Common myeloid progenitor, CD34-positive (primary cell): ENCODE measurements at places on chromosomes 3 and 15.

DNA sequence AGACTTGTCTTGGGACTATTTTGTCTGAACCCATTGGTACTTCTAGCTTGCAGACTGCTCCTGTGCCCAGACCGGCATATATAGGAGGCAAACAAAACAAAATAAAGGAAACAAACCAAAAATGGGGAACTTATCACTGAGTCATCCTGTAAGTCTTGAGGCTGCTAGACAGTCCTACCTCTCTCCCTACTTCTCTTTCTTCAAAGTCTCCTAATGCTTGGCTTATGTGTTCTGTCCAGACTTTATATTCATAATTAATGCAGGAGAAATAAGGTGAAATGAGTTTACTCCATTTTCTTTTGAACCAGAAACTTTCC is 266.2 kb downstream of the ZNF385D start:
- DNase-seq, result peak; percentile 22

DNA sequence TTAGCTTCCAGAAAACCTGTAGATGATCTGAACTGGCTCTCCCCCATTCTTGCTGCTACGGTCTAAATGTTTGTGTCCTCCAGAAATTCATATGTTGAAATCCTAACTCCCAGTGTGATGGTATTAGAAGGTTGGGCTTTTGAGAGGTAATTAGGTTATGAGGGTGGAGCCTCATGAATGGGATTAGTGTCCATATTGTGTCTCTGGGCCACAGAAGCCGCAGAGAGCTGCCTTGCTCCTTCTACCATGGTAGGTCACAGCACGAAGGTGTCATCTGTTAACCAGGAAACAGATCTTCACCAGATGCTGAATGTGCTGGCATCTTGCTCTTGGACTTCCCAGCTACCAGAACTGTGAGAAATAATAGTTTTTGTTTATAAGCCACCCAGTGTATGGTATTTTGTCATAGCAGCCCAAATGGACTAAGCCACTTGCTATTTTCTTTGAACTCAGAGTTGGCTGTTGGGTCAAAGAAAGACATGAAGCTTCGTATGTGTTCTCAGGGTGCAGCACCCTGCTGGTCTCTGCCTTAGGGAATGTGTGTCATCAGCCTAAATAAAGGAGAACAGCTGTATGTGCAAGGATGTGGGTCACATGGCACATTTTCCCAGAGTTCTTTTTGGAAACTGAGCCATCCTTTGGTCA is 317.5 kb upstream of the SLCO3A1 start:
- DNase-seq, result no peak

DNA sequence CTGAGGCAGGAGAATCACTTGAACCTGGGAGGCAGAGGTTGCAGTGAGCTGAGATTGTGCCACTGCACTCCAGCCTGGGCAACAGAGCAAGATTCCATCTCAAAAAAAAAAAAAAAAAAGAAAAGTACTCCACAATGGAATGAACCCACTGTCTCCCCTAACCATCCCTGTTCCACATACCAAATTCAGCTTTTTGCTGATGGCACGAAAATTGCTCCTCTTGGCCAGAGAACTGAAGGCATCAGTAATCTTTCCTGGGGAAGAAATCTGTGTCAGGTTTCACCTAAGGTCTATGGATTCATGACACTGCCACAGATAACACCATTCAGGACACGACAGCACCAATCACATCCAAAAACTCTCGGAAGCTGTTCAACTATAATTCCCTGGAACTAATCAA is 6.9 kb upstream of the PRC1 start:
- DNase-seq, result no peak

DNA sequence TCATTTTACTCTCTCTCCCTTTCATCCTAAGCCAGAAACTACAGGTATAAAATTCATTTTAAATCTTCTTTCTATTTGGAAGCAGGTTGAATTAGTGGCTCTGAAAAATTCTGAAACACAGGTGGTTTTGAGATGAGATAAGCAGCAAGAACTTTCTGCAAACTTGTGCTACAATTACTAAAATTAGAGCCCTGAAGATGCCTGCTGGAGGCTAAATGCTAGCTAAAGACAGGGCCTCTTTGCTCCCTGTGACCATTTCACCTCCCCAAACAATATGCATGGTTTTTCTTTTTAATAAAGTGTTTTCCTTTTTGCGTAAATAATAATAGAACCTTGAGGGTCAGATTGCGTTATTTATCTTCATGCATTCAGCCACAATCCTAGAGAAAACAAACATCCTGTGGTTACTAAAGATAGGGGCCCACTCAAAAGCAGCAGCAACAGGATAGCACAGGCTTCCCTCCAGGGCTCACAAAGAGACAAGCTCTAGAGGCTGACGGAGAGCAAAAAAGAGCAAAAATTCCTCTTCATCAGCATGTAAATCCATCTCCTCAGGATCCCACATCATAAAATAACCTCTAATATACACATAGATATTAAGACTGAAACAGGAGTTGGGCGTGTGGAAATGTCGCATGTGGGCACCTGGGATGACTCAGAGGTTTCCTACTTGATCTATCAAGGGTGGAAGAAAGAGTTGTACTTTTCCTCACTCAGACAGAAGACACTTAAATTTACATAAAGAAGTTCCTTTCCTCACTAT is 26.5 kb upstream of the CP start:
- peak; percentile 68 for DNase-seq

GRCh38 chr3:124873226-124873625 is 13.9 kb downstream of the ITGB5 start:
- no peak for DNase-seq

- no peak for DNase-seq
Measured at GRCh38 chr3:72763751-72764440, 84.3 kb downstream of the SHQ1 start.

- no peak for DNase-seq
Measured at GRCh38 chr3:126509597-126510307, 7.8 kb downstream of the UROC1 start.

DNA sequence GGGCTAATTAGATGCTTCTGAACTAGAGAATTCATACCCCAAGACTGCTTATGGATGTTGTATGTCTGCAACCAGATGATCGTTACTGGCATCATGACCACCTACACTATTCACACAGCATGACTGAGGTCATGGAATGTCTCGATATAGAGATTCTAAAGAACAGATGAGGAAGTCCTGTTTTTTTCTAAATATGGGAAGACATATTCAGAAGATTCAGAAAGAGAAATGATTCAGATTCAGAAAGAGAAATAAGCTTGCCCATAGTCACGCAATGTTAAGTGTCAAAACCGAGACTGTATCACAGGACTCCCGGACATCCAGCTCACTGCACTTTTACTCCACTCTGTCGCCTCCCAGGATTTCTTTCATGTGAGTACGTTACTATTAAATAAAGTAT is 136.2 kb downstream of the TPRG1 start:
- no peak for DNase-seq

- no peak for DNase-seq
Measured at GRCh38 chr3:189914799-189915198, 205.9 kb downstream of the P3H2 start.

- no peak for DNase-seq
Measured at GRCh38 chr3:137769322-137770065, 5.4 kb downstream of the SOX14 start.

- DNase-seq, result no peak
Measured at GRCh38 chr3:185151964-185152409, 873 bp downstream of the C3orf70 start.
